ENCODE measurements at places on chromosomes 11 and 22.

- DNase-seq, result no peak
These were observed 121.0 kb upstream of the MPPED2 start for GRCh38 chr11:30707110-30707509.

DNA sequence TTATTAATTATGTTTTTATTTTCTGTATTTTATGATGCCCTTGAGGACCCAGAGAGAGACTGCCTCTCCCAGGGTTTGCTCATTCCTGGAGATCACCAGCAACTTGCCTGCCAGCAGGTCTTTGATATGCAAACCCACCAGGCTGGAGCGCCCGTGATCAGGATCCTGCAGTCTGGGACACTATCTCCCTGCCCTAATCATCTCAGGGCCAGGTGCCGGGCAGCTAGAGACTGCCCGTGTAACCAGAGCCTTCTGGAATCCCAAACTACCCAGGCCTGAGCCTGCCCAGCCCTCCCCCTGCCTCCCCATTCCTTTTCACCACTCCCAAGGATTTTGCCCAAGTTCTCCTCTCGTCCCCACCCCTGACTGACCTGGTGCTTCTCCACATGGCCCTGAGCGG lies 52.2 kb upstream of the B3GAT1 start:
- DNase-seq, result no peak

GRCh38 chr11:111393096-111393495 lies 14.0 kb upstream of the POU2AF1 start:
- DNase-seq, result no peak

- DNase-seq, result peak; percentile 39
These were observed 81.0 kb downstream of the BUD13 start for GRCh38 chr11:116691771-116692177.

DNA sequence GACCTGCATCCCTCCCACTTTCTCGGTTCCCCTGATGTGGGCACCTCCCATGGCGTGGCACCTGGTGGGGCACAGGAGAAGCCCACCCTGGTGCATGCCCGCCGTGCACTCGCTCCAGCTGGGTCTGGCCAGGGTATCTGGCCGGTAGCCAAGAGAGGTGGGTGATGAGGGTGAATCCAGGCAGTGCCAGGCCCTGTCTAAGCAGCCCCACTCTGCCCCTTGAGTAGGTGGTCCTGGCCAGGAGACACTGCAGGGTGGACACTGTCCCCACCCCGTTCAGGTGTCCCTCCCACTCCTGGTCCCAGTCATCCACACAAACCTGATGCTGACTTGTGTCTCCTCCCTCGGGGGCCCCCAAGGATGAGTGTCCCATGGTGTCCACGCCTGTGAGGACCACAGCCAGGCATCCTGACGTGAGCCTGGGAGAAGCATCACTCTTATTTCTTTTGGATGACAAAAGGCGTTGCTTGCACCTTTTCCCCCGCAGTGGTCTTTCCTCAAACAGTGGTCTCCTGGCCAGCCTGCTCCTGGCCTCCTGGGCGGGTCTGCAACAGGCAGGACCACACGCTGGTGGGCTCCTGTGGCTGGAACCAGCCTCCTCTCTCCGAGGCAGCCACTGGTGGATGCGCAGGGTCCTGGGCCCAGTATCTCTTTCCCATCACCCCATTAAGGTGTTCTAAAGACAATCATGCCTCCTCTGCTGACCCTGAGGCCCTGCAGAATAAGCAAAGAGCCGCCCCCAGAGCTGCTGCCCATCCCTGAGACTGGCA lies 922.3 kb downstream of the BRD1 start:
- DNase-seq, result no peak

DNA sequence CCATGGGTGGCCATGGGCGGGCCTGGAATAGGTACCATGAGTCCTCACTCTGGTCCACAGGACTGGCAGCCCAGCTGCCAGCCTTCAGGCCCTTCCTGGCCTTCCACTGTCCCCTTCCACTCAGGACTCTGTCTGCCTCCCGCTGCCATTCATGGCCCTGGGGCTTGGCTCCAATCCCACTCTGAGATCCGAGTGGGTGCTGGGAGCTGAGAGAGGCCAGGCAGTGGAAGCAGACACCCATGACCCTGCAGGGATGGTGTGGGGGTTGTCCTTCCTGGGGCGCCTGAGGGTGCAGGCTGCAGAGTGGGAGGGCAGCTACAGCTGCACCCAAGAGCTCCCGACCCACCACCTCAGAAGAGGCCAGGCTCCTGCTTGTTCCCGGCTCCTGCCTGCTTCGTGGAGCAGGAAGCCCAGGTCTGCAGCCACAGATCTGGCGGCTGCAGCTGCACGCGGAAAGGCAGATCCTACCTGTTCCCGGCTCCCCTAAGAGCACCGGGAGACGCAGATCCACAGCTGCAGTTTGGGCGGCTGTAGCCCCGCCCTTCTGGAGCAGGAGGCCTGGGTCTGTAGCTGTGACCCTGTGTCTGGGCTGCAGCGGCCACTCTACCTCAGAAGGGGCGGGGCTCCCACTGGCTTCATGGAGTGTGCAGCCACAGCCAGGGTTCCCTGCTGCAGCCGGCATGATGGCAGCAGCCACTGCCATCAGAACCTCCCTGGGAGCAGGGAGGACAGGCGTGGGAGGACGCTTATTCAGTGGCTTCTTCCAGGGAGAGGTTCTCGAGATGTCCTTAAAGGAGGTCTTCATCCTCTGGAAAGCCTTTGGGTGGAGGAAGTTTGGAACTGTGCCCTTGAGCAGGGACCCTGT lies 27.5 kb downstream of the IGHMBP2 start:
- DNase-seq, result no peak

DNA sequence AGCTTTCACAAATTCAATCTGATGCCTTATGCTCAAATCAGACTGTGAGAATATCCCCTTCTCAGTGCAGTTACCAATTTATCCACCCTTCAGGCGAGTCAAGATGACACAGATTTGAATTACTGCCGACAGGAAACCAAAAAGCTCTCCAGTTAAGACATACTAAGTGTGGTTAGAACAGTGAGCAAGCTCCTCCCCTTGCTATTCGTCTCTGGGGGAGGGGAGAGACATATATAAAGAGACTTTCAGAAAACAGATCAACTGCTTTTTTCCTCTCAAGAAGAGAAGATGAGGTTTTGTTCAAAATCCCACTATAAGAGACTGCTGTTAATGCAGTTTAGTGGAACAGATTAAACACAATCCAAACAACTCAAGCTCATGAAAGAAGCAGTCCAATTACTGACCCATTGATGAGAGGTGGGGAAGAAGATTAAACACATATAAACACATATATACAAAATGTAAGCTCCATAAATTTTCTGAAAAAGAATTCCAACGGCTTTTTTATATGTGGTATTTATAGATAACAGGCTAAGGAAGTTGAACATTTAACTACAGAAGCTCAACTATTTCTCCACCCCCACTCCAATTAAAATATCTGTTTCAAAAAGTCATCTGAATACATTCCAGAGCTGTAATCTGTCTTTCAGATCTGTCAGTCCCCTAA lies 102.7 kb downstream of the MRTFA start:
- DNase-seq, result peak; percentile 25

DNA sequence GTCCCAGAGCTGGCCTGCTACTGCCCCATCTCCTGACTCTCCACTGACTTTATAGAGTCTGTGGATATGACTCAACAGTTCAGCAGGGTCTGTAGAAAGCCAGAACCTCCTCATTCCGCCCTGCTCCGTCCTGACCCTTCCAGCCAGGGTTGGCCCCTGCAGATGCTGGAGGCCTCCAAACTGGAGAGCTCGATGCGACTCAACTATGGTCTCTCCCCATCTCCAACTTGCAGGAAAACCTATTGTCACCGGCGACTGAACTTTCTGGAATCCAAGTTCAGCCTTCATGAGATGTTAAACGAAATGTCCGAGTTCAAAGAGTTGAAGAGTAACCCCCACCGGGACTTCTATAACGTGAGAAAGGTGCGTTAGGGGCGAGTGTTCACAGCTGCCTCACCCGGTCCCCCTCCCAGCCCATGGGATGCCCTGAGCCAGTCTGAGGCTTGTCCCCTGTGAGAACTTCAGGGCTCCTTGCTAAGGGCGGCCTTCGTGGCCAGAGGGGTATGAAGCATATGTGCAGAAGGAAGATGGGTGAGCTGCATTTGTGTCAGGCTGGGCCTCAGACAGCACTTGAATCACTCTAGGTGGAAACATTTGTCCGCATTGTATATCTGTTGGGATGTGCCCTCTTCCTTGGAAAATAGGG lies 32.1 kb downstream of the AMPD3 start:
- DNase-seq, result no peak

DNA sequence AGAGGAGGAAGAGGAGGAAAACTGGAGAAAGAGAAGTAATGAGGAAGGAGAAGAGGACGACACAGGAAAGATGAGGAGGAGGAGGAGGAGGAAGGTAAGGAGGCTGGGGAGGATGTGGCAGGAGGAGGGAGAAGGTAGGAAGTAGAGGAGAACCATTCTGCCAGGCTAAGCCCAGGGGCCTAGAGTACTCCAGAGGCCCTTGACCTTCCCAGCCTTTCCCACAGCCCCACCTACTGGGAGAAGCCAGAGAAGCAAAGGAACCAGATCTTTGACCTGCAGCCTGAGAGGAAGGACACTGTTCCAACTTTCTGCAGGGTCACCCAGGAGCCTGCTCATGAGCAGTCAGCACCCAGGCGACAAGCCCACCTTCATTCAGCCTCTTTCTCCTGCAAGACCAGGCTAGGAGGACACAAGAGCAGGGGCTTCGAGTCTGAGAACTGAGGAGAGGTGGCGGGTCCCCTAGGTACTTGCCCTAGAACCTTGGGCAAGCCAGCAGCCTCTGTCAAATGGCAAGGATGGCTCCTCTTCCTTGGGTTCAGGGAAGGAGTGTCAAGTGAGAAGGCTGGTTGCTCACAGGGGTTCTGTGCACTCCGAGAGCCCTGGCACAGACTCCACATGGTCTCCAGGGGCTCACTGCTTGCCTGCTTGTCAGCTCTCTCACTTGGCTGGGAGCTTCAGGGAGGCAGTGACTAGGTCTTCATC lies 27.9 kb upstream of the OAF start:
- DNase-seq, result no peak

DNA sequence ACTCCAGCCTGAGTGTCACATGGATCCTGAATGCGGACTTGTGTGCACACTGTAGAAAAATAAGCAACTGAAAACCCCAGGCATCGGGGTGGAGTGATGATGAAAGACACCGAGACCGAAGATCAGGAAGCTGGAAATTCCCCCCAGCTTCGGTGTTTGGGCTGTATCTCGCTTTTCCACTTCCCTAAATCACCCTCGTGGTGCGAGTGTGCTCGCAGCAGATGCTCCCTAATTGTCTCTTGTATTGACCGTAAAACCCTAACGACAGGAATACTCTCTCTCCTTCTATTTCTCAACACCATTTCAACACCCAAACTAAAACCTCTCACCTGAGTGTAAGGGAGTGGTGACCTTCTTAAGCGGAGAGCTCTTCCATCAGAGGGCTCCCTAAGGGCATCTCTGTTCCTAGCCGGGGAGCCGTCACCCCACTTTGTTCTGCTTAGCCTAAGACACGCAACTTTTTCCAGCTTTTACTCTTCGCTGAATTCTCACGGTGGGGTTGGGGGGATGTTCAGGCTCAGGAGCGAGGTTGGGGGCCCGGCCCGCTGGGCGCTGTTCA lies 635 bp upstream of the GRK3 start:
- no peak for DNase-seq

DNA sequence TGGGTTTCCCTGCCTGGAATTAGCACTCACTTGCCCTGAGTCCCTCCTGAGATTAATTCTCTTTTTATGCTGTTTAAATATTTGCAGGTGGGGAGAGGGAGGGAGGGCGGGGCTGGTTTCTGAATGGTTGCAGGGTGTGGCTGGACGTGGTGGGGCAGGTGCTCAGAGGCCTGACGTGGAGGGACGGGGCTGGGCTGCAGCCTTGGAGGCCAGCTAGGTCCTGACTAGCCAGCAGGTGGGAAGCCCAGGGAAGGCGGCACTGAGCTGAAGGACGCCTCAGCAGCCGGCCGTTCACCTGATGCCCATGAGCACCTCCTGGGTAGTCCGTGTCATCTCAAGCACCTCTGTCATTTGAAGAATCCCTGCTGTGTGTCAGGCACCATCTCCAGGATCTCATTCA lies 21.3 kb downstream of the SGSM1 start:
- DNase-seq, result no peak

DNA sequence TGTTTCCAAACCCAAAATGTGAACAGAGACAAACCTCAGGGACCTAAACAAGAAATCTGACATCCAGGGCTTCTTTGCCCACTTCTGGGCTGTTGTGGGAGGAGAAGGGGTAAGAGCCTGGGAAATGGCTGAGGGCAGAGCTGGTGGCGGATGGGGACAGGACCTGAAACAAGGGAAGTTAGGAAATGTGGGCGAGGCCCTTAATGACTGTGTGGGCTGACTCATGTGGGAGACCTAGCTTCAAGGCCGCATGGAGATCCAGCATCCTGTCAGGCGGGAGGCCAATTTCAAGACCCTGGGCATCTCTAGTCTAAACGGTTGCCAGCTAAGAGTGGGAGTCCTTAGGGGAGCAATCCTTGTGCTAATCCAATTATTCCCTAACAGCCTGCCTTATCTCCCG lies 2.1 kb upstream of the OAF start:
- DNase-seq, result no peak

DNA sequence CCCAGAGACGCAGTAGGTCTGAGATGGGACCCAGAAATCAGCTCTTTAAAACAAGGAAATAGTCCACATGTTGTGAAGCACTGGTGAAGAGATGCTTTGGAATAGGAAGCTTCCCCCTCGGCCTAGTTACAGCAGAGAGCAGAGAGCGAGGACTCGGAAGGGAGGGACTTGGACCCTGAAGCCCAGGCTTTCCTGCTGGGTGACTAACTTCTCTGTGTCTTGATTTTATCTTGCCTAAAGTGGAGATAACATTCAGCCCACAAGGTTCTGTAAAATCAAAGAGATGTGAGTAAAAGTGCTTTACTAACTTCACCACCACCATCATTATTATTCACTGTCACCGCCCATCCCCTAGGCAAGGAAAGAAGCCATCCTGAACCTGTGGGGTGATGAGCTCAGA lies 58.4 kb downstream of the THAP12 start:
- DNase-seq, result no peak

DNA sequence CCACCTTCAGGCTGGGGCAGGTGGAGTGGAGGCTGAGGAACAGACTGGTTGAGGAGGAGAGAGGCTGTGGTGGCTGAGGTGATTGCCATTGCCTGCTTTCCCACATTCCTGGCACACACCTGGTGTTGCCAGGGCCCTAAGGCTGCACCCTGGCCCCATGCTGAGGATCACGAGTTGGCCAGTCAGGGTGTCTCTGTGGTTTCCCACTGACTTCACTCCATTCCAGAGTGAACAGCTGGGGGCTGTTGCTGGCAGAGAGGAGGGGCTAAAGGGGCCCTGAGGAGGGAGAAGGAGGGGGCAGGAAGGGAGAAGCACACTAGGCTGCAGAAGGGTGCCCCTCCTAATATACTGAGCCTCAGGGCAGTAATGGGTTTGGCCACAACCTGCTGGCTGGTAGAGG lies 1.8 kb downstream of the TMEM86A start:
- DNase-seq, result no peak

- no peak for DNase-seq
These were observed 40.3 kb downstream of the IGF2 start for GRCh38 chr11:2098691-2099515.

All from activated CD4-positive, alpha-beta T cell treated with anti-CD3 and anti-CD28 coated beads for 1 hour (primary cell).